ENCODE measurements at places on chromosomes 5 and 9.

DNA sequence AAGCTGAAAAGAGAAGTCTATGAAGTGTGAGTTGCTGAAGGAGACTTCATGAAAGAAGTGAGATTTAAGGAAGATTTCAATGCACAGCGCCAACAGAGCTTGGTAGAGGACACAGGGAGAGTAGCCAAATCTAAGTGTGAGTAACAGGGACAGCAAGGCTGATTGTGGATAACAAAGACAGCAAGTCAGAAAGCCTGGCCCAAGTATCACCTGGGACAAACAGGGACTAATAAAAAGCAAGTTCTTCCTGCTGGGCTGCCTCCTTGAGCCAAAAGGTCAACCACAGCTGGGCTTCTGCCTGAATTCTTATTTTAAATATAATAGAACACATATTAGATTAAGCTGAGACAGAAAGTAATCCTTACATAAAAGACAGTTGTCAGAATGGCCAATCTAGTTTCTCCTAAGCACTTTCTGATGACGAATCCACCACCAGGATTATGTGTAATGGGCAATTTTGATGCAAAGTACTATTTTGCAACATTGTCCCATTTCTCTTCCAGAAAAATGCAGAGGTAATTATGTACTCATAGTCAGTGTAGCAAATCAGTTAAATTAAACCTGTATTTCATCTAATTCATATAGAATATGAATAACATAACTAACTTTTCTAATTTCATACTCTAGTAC, 73.8 kb downstream of the MAPKAP1 start:
- DNase-seq, result no peak

GRCh38 chr5:93189707-93190120, 391.3 kb downstream of the NR2F1-AS1 start:
- DNase-seq, result peak; percentile 97

- DNase-seq, result no peak
These were observed 7.7 kb upstream of the DMRT2 start for GRCh38 chr9:1042466-1042865.

DNA sequence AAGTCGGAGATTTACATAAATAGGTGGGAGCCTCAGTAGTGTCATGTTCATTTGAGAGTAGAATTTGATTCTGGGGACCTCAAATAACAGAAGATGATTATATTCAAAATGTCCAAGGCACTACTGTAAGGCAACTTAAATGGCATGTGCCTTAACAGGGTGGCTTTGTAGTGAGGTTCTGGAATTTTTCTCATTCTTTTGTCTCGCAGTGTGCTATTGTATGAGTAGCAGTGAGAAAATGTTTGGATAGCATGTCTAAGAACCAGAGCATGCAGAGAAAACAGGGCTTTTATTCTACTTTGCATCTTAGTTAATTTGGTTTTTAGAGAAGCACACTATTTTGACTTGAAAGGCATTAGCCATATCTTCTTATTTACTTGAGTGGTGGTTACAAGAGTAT, 25.0 kb downstream of the MAST4 start:
- DNase-seq, result no peak

DNA sequence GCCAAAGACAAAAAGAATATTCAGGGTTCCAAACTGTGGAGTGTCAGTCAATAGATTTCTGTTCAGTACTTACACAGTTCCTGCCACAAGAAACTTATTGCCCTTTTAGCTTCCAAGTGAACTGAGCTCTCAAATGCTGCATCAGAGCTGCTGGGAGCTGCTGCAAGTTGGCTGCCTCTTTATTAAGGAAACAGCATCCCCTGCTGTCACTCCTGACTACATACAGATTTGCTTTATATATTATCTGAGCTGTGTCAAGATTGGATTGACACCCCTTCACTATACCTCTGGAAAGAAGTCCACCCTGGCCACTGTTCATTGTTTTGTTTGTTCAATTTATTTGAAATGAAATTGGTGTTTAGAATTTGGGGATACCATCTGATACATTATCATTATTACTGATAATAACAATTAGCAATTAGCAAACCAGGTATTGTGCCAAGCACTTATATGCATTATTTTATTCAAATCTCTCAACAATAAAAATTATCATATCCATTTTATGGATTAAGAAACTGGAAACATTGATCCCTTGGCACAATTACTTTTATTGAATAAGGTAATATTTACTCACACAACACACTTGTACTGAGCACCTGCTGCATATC, 16.4 kb upstream of the C5orf58 start:
- DNase-seq, result peak; percentile 79

- peak; percentile 39 for DNase-seq
These were observed 27.2 kb downstream of the ATP6V0E1 start for GRCh38 chr5:173010547-173011464.

DNA sequence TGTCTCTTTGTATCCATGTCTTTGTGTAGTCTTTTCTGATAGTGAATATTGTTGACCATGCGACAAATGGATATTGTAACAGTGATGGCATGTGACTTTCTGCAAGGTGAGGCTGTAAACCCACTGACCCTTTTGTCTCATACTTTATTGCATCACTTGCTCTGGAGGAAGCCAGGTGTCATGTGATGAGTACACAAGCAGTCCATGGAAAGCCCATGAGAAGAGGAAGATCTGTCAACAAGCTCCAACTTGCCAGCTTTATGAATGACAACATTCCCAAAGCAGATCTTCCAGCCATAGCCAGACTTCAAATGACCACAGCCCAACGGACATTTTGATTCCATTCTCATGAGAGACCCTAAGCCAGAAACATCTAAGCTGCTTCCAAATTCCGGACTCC, 450.1 kb upstream of the ACTBL2 start:
- DNase-seq, result no peak

GRCh38 chr9:120926397-120926928, at the start of gene TRAF1:
Gene TRAF1, minus strand, starts transcription at chr9:120926796. Its CDS starts 721 bp downstream, at chr9:120926075.
- DNase-seq, result no peak

DNA sequence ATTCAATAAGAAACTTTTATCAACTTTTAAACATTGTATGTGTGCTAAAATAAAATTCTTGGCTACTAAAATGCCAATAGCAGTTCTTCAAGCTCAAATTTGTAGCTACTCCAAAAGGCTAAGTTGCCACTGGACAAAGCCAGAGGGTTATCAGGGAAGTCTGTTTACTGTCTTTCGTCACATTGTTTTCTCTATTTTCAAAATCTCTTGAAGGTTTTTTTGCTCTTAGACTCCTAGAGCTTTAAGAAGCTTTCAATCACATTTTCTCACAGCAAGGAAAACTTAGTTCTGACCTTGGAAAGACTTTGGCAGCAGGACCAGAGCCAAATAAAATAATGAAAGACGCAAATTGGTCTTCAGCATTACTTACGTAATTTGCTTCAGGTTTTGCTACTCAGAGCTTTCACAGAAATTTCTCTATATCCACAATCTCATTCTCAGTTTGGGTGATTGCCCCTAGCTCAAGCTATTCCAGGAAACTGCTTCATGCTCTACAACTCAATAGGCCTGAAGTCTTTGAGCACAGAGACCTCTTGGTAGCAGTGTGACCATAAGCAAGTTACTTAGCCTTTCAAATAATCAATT, 257.7 kb downstream of the GABRG2 start:
- no peak for DNase-seq

DNA sequence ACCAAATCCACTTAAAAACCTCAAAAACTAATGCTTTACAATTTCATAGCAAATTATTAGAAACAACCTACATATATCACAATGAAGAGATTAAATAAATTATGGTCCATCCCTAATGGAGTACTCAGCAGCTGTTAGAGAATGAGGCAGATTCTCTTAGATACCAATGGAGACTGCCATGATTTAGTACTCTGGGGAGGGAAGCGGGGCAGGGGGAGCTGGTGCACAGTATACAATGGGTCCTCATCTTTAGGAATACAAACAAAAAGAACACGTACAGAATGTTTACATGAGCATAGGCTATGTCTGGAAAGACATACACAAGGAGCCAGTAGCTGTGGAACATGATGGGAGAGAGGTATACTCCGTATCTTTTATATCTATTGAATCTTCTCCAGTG, 2.0 kb downstream of the LIFR start:
- DNase-seq, result no peak

DNA sequence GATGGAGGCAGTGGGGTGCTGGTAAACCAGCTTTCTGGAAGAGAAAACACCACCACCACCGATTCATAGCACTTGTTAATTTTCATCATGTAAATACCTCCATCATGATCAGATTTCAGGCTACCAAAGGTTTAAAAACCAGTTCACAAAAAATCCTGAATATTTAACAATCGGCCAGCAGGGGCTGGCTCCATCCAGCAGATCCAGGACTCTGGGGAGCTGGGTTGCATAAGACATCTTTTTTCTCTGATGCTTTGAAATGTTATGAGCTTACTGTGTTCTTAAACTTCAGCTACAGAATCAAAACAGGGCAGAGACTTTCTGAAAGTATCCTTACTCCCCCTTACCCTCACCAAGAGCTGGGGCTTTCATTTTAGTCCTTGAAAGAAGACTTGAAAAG, 14.6 kb upstream of the RNF183 start:
- peak; percentile 54 for DNase-seq

DNA sequence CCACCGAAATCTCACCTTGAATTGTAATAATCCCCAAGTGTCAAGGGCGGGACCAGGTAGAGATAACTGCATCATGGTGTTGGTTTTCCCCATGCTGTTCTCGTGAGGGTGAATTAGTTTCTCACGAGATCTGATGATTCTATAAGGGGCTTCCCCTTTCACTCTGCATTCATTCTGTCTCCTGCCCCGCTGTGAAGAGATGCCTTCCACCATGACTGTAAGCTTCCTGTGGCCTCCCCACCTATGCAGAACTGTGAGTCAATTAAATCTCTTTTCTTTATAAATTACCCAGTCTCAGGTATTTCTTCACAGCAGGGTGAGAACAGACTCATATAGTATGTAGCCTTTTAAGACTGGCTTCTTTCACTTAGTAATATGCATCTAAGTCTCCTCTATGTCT, 128.1 kb upstream of the NR5A1 start:
- DNase-seq, result no peak

- DNase-seq, result no peak
These were observed 3.8 kb downstream of the SPINK6 start for GRCh38 chr5:148206620-148207019.

- DNase-seq, result no peak
These were observed 199.7 kb downstream of the HINT1 start for GRCh38 chr5:130965360-130965759.

DNA sequence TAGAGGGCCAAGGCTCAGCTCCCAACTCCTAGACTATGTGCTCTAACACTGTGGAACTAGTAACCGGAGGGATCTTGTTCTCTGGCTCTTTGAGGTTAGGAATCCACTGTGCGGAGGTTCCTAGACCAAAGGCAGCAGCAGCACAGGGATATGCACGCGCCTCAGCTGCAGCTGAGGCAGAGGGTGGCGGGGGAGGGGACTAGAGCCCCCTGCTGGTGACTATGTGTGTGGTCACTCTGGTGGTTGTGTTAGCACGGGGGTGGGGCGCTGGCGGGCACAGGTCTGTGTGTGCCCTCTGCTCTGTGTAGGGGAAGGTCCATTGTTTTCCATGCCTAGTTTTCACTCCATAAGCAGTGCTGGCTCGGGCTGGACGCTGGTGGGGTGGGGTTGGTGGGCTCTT, 458.0 kb upstream of the IZUMO3 start:
- no peak for DNase-seq

GRCh38 chr9:111890334-111890733, 6.3 kb upstream of the UGCG start:
- no peak for DNase-seq

Measured in cardiac fibroblast (primary cell).